ENCODE measurements at places on chromosomes 7 and 10. TPM values are rescaled to one million over a fixed set of nuclear protein-coding genes. Genes with fewer than 3 reads are reported as not detected.

DNA sequence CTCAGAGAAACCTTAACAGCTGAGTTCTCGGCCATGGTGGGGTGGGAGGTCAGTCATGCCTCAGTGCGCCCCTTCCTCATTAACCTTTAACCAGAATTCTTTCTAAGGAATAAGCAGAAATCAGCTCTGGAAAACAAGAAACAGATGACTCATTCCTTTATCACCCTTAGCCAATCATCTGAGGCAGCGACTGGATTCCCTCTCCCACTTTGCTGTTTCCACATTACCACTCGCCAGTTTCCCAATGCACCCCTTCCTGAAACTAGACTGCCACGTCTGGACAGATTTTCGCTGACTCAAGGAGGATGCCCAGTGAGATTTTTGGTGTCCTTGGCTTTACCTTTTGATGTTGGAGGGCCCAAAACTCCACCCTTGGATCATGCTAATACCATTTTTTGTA, 223.8 kb downstream of the PLXDC2 start:
- DNase-seq: peak; percentile 61

DNA sequence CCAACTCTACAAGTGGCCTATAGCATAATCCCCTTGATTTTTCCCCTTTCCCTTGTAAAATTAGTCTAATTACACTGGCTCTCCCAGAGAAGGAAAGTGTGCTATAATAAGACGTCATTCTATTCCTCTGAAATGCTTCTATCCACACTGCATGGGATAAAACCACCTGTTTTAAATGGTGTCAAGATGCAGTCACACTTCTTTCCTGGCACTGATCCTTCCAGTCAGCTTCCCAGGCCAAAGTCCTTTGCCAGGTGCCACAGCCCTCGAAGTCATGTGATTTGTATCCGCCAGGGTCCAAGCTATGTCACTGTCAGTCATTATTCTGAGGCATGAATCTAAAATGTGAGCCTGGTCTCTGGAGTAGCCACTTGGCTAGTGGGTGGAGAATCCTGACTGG, 169.0 kb upstream of the KIAA1217 start:
- no peak for DNase-seq

- DNase-seq: no peak
These were observed 107.2 kb upstream of the INHBA start for GRCh38 chr7:41809940-41810576.

GRCh38 chr7:1025743-1026581, 18.4 kb upstream of the GPR146 start:
- no peak for DNase-seq

- peak; percentile 75 for DNase-seq
These were observed 164.3 kb downstream of the NRF1 start for GRCh38 chr7:129775695-129776361.

DNA sequence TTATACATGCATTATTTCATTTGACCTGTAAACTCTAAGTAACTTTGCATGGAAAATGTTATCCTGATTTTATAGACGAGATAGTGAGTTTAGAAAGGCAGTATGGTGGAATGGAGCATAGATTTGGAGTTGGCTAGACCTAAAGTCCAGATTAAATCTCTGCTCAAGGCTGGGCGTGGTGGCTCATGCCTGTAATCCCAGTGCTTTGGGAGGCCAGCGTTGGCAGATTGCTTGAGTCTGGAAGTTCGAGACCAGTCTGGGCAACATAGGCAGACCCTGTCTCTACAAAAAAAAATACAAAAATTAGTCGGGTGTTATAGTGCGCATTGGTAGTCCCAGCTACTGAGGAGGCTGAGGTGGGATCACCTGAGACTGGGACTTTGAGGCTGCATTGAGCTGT, 9.4 kb downstream of the PTEN start:
- DNase-seq: no peak

- peak; percentile 86 for DNase-seq
These were observed 872.4 kb downstream of the LRMDA start for GRCh38 chr10:76303682-76304316.

GRCh38 chr10:59895629-59896116, 10.7 kb downstream of the CCDC6 start:
- DNase-seq: no peak

DNA sequence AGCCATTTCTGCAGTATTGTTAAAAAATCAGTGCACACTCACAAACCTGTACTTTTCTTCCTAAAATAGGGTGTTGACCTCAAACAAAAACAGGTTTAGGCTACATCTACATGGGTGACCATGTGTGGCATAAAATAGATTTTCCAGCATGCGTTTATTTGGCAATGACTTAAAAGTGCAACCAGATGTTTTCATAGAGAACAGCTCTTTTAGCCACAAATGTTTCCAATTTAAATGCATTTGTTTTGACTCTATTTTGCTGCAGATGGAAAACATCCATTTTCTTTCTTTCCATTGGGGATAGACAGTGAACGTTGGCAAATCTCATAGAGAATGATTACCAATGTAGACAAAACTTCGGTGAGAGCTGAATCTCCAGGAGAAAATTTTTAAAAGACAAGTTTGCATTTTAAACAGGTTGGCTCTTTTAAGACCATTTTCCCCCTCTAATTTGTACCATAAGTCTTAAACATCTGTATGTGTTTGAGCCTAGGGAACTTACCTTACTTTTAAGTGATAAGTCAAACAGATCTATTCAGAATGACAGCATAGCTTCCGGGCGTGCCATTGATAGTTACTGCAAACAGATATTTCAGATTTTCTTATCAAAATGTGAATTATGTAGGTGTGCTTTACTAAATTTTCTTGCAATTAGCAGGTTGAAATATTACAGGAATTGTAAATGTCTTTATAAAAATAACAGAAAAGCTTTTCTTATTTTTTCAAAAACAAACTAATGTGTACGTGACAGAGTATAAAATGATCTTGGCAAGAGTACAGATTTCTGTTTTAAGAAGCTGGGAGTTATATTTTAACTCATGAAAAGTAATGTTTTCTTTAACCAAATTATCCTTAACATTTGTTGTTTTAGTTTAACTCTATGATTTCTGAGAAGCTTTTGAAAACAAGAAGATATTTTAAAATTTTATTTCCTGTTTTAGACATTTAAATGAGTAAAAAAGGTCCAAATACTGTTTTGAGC, 144.9 kb downstream of the HGF start:
- DNase-seq: no peak

GRCh38 chr10:108568824-108569223, 1354.5 kb downstream of the XPNPEP1 start:
- DNase-seq: no peak

- DNase-seq: no peak
These were observed 162.0 kb downstream of the TEX36 start for GRCh38 chr10:125520968-125521367.

DNA sequence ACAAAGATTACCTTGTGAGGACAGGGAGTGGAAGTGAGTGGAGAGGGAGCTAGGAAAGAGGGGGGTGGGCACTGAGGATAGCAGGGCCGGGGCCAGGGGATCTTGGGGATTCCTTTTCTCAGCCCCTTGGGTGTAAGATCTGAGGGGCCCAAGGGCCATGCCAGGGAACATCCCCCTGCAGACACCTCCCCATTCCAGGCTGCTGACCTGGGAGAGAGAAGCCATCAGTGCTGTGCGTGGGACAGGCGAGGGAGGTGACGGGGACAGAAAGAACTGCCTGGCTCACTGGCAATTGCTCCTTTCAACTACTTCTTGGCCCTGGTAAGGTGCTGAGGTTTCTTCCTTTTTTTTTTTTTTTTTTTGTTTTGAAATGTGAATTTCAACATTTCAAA, 12.0 kb upstream of the BTBD16 start:
- peak; percentile 68 for DNase-seq

DNA sequence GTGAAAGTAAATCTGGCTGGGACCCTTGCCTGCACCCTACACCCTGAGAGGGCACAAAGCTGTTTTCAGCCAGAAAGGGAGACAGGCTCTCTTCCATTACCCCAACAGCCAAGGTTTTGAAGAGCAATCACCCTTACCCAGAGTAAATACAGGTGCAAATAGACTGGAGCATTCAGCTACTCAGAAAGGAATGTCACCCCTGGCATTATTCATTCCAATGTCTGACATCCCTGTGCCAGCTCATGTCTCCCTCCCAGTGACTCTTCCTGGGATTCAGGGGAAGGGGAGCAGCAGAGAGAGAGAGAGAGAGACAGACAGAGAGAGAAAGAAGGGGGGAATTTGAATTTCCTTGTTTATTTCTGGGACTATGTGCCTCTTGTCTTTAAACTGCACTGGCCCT, 611.8 kb downstream of the SORCS3 start:
- DNase-seq: no peak

DNA sequence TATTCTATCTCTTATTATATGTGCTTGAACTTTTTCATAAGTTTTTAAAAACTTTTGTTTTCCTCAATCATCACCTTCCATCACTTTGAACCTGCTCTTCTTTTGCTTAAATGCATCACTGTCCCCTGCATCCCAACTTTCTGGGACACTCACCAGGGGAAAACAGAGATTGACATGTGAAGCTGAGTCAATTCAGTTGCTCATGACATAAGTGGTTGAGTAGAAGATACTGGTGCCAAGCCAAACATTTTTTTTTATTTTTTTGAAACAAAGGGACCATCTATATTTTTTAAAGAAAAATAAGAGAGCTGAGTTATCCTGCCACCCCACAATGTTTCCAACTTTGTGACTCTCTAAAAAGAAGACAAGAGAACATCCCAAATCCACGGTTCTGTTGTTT, 61.8 kb upstream of the AHR start:
- DNase-seq: no peak

DNA sequence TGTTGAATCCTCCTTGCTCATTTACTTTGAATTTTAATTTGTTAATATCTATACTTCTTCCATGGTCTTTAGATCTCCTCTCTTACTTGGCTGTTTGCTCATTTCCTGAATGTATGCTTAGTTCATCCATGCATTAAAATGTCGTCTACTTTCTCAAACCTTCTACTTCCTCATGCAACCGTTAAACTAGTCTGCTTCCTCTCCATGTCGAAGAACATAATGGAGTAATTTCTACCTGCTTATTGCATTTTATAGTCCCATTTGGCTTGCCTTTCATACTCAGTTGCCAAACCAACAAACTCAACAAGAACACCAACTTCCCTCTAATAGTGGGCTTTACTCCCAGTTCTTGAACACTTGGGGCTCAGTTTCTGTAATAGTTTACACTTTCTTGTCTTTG, 43.8 kb upstream of the SEMA3D start:
- no peak for DNase-seq

DNA sequence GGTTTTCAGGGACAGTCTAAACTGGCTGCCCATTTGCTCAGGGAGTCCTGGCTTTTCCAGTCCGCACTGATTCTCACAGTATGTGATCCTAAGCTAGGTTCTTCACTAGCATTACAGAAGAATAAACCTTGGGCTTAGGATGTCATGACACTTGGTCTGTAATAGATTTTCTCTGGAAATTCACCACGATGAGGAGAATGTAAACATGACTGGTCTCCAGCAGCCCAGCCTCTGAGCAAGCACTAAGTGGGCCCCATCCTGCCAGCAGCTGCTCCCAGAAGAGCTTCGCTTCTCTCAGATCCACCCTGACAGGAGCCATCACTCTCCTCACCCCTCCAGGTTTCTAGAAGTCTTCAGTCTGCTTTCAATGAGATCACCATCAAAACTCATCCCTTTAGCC, 103.7 kb upstream of the ZPBP start:
- no peak for DNase-seq

- DNase-seq: peak; percentile 87
These were observed 51.7 kb downstream of the DAGLB start for GRCh38 chr7:6395898-6396595.

- no peak for DNase-seq
These were observed 55.2 kb upstream of the TNRC18 start for GRCh38 chr7:5478568-5479430.

DNA sequence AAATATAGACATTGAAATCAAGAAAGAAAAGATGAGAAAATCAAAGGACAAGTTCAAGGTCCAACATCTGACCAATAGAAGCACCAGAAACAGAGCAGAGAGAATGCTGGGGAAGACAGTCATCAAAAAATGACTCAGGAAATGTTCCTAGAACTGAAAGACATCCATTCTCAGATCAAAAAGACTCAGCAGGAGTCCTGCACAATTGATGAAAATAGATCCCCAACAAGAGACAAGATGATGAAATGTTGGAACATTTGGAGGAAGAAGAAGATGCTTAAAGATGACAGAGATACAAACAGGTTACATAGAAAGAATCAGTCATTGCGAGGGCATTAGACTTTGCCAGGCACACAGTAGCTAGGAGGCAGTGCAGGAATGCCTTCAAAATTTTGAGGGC, 30.0 kb upstream of the EIF5AL1 start:
- DNase-seq: no peak

GRCh38 chr10:102917314-102917961, 656 bp upstream of the CNNM2 start:
- DNase-seq: peak; percentile 94

- no peak for DNase-seq
These were observed 25.9 kb upstream of the OCM start for GRCh38 chr7:5854738-5855137.

- DNase-seq: no peak
These were observed 58.5 kb downstream of the TRUB1 start for GRCh38 chr10:114996542-114996941.

DNA sequence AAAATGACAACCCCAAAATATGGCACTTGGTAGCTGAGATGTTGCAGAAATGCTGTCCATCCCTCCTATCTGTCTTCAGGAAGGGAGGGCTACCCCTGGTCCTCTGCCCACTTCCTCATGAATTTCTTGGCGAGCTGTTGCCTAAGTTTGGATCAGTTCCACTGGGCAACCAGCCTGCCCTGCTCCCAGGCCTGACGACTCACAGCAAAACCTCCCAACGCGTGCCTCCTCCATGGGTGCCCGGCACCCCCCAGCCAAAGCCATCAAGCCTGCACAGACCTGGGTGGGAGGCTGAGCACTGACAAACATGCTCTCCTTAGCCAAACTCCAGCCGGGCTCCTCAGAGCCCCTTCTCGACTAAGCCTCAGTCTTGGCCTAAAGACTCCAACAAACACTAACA, 8.9 kb downstream of the VSTM4 start:
- no peak for DNase-seq

GRCh38 chr10:93454736-93455135, 27.4 kb downstream of the MYOF start:
- no peak for DNase-seq

- no peak for DNase-seq
These were observed 18.3 kb downstream of the CYP26A1 start for GRCh38 chr10:93091960-93092359.

Gene NKX1-2
- total RNA-seq: not detected

Gene ABCB1
- total RNA-seq: 4.1 TPM

Gene NPC1L1
- 0.14 TPM for total RNA-seq

Gene CYP2C9
- total RNA-seq: not detected

Gene HOXA3
- 9.3 TPM for total RNA-seq

Gene SPDYE18
- total RNA-seq: 0.24 TPM

Gene MRLN
- total RNA-seq: 0.38 TPM

Gene CPN1
- not detected for total RNA-seq

Gene TRIL
- total RNA-seq: 10.6 TPM

Gene ASIC3
- 1.4 TPM for total RNA-seq

Gene C10orf67
- not detected for total RNA-seq

Gene MACROH2A2
- total RNA-seq: 5.6 TPM

Gene FAM25C
- total RNA-seq: not detected

Gene OR2A42
- total RNA-seq: not detected

Gene EEPD1
- 9.7 TPM for total RNA-seq

Gene CREB3L2
- 129 TPM for total RNA-seq

Gene TAC1
- not detected for total RNA-seq
